Gastroesophageal sphincter (tissue), 4 donors: ENCODE measurements at places on chromosomes 12 and 14.

GRCh38 chr12:93275589-93275988, 102.1 kb upstream of the NUDT4 start:
- ATAC-seq = no peak

- ATAC-seq = no peak
These were observed 49.2 kb downstream of the ARF6 start for GRCh38 chr14:49942090-49942489.

DNA sequence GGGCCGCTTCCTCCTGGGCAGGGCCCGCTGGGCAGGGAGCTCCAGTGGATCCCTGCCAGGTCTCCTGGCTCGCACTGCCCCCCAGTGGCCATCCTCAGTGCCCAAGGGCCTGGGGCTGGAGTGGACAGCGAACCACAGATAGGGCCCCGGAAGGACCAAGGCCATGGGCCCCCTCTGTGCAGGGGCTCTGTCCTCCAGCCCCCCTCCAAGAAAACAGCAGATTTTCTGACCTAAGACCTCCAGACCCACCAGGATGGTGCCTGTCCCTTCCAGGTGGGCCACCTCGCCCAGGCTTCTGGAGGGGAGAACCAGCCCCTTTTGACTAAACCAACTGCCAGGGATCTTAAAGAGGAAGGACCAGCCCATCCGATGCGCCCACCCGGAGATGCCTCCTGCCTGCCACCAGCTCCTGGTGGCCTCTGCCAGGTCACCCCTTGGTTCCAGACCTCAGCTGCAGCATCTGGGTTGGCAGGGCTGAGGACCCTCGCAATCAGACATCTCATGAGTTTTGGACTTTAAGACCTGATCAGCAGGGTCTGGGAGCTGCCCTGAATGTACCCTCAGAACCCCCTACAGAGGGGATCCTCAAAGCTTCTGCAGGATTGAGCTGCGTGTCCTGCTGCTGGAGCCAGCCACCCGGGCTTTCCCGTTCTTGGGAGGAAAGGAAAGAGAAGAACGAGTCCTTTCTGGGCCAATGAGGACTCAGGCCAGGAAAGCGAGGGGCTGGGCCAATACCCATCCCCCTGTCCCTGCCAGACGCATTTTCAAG, 325.8 kb upstream of the DIO3 start:
- peak; percentile 20 for ATAC-seq

DNA sequence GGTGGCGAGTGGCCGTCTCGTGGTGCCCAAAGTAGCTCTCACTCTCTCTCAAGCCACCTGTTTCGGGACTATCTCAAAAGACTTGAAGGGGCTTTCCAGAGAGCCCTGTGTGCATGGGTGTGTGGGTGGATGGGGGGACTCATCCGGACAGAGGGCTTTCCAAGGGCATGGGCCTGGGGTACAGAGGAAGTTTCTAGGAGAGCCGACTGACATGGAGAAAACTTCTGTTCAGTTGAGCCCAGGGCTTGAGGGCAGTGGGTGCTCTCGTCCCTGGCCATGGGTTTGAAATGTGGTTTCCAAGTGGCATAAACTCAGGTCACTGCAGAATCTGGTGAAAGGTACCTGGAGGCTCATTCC, 47.4 kb upstream of the MEG3 start:
- no peak for ATAC-seq

GRCh38 chr12:18589316-18589715, 148.5 kb downstream of the PLCZ1 start:
- no peak for ATAC-seq
